A673 (cell line): ENCODE measurements at places on chromosomes 6 and 20. TPM values are rescaled to one million over a fixed set of nuclear protein-coding genes. Genes with fewer than 3 reads are reported as not detected.

GLP1R gene
- not detected in 2 replicates for total RNA-seq

TMC2 gene
- not detected in 2 replicates for total RNA-seq

LY86 gene
- total RNA-seq = not detected in 2 replicates

CPNE5 gene
- total RNA-seq = 0.13 and 0.48 TPM in 2 replicates

ADGRF5 gene
- 0.31 and 0.34 TPM in 2 replicates for total RNA-seq

IPCEF1 gene
- total RNA-seq = 1.4 and 1.6 TPM in 2 replicates

HLA-DQA1 gene
- not detected in 2 replicates for total RNA-seq

LRRC73 gene
- total RNA-seq = 0.58 and 0.94 TPM in 2 replicates

GJA1 gene
- 98.5 and 120 TPM in 2 replicates for total RNA-seq

PPP1R16B gene
- total RNA-seq = 0.13 and 0.17 TPM in 2 replicates

- no peak for DNase-seq
- no peaks in the 10 kb centered on the region for H3K4me1 ChIP-seq
Observed at GRCh38 chr6:111278731-111279130, 191.4 kb downstream of the SLC16A10 start.

DNA sequence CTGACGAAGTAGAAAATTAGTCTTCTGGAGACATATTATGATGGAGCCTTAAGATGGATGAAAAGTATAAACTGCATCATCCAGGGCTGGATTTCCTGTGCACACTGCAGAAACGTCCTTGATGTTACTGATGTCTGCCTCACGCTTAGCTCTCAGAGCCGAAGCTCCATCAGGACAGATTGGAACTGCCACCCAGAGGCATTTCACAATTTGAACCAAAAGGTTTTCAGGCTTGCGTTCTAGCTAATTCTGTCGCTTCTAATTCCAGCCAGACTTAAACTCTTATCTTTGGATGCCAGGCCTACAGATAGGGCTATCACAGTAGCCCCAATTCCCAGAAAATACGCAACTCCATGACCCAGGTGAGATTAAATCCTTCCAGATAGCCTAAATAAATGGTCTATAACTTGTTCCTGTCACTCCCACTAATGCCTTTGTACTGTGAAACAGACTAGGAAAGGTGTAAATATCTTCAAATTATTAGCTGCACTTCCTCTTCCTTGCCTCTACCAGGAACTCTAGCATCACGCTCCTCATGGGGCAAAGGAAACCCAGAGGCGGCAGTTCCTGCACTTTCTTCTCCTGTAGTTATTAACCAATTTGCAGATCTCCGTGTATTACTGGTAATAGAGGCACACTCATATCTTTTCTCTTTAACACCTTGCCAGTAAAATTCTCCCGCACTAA, 634.6 kb downstream of the PRKN start:
- H3K27me3 ChIP-seq = no peaks in the 10 kb centered on the region
- H3K4me3 ChIP-seq = no peak overlapping the region
- H3K27ac ChIP-seq = no peak overlapping the region
- H3K36me3 ChIP-seq = no peaks in the 10 kb centered on the region
- H3K4me1 ChIP-seq = no peaks in the 10 kb centered on the region
- DNase-seq = no peak

DNA sequence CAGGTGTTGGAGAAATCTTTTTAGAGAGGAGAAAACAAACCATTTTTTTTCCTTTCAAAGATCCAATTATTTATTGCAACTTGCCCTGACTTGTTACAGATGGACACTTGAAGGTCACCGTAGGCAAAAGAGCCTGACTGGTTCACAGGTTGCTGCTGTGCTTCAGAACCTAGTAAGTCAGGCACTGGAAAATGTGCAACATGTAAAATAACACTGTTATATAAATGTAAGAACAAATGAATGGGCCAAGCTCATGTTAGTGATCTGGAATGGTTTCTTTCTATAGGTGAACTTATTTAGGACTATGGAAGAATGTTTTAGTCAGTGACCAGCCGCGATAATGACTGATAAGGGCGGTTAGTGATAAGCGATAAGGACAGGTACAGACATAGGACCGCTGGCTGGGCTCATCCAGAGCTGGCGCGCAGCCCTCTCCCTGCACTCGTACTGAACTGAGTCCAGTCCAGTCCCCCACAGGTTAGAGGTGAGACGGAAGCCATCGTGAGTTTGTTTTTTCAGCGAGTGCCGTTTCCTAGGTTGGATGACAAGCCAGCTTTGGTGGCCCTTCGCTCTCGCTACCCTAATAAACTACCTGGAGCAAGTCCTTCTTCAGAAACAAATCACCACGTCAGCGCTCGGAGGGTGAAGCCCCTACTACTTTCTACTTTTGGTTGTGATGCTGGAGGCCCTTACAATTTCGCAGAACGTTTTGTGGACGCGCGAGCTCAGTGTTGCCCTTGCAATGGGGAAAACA, 94.4 kb upstream of the PRDM1 start:
- peak overlapping the region; percentile 80 for H3K4me3 ChIP-seq
- H3K36me3 ChIP-seq = no peaks in the 10 kb centered on the region
- peaks cover 6% of the 10 kb centered on the region for H3K4me1 ChIP-seq

DNA sequence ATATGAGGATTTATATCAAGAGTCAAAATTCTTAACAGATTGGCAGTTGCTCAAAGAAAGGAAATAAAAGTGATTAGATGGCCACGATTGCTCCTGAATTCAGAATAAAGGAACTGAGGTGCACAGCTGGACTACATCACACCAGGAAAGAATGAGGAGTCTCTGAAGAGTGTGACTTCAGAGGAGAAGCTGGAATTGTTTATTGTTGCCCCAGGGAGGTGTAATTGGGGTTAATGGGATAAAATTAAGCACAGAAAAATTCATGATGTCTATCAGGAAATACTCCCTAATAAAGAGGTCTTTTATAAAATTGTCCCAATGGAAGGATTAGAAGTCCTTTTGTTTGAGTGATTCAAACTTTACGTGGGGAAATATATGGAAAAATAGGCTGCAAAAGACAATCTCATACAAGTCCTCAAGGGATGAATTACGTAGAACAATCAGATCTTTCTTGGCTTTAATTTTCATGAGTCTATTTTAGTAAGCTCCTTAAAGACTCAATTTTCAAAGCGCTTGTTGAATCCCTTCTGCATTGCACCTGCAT, 208.6 kb upstream of the RNF217 start:
- no peak overlapping the region for H3K4me3 ChIP-seq
- H3K4me1 ChIP-seq = peaks cover 40% of the 10 kb centered on the region
- DNase-seq = peak; percentile 81

DNA sequence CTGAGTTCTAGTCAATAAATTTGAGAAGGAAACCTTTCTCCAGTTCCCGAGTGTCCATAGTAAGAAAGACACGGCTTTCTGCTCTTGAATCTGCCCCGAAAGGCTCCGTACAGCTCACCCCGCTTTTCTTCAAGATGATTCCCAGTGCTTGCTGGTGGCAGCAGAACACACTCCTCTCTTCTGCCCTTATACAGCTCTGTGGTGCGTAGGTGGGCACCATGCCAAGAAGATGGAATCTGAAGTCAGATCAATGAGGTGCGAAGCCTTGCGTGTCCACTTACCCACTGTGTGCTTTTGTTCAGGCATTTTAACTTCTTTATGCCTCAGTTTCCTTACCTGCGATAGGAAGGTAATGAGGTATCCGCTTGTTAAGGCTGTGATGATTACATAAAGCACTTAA, 142.2 kb downstream of the WDR27 start:
- DNase-seq = no peak
- no peak overlapping the region for H3K4me3 ChIP-seq
- H3K4me1 ChIP-seq = no peaks in the 10 kb centered on the region
- no peaks in the 10 kb centered on the region for H3K36me3 ChIP-seq
- no peaks in the 10 kb centered on the region for H3K27me3 ChIP-seq

- no peaks in the 10 kb centered on the region for H3K36me3 ChIP-seq
- no peaks in the 10 kb centered on the region for H3K27me3 ChIP-seq
- no peaks in the 10 kb centered on the region for H3K4me1 ChIP-seq
- DNase-seq = no peak
- H3K27ac ChIP-seq = no peak overlapping the region
Observed at GRCh38 chr6:34374508-34374907, 18.0 kb downstream of the NUDT3 start.

- H3K27ac ChIP-seq = no peak overlapping the region
- no peaks in the 10 kb centered on the region for H3K4me1 ChIP-seq
- no peak overlapping the region for H3K4me3 ChIP-seq
Observed at GRCh38 chr6:11078266-11078665, 15.4 kb upstream of the SMIM13 start.

DNA sequence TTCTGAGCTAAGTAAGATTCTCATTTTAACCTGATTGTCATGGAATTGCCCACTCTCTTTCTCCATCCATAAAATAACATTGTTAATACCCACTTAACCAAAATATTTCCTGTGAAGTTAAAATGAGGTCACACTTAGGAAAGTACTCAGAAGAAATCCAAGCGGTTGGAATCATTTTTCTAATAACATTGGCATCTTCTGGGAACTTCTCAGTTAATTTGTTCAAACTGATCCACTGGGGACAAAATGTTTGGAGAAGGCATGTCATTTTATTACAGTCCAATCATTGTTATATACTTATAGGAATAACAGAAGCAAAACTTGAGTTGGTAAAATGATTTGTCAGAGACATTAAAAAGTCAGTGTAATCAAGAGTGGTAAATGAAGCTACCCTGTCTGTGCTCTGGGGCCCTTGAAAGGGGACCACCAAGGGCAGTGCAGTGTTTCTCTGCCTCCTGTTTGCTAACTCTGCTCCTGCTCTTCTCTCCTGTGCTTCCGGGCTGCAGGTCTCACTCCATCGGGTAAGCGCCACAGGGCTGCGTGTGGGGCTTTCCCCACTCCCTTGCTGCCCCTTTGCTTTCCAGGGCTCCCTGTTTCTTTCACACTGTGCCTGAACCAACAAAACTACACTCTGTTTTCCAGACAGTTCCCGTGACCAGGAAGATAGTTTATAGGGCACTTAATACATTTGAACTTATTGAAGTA, 50.1 kb downstream of the HDDC2 start:
- H3K36me3 ChIP-seq = no peaks in the 10 kb centered on the region
- H3K27ac ChIP-seq = no peak overlapping the region
- H3K27me3 ChIP-seq = no peaks in the 10 kb centered on the region
- no peaks in the 10 kb centered on the region for H3K4me1 ChIP-seq
- H3K4me3 ChIP-seq = no peak overlapping the region

- no peaks in the 10 kb centered on the region for H3K27me3 ChIP-seq
- peak; percentile 45 for DNase-seq
- H3K36me3 ChIP-seq = no peaks in the 10 kb centered on the region
- H3K4me3 ChIP-seq = no peak overlapping the region
- no peak overlapping the region for H3K27ac ChIP-seq
- peaks cover 22% of the 10 kb centered on the region for H3K4me1 ChIP-seq
Observed at GRCh38 chr6:138953451-138953850, 34.6 kb downstream of the REPS1 start.

DNA sequence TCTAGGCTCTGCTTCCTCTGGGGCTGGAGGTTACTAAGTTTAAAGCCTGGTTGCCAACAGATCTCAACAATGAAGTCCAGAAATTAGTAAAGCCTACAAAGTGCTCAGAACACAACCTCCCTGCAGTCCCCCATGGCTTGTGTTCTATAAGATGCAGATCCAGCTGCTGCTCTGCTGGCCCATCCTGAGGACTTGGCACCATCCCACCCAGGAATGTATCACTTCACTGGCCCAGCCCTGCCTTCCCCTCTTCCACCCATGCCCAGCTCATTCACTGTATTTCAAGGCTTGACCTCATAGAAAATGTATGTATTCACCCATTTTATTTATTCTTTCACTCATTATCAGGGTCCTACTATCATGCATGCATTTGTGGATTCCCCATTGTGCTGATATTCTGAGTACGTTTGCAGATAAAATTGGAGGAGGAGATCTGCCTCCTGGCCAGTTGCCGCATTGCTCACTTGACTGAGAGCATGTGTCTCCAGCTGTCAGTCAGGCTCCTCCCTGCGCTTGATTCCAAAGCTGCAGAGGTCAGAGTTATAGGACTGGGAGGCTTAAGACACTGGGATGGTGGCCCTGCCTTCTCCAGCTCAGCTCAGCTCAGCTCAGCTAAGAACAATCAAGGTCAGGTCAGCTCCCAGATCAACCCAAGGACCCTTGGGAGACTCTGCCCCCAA, 104.8 kb downstream of the MAFB start:
- H3K27me3 ChIP-seq = no peaks in the 10 kb centered on the region
- no peak overlapping the region for H3K27ac ChIP-seq
- H3K4me3 ChIP-seq = no peak overlapping the region
- DNase-seq = no peak
- H3K36me3 ChIP-seq = no peaks in the 10 kb centered on the region
- no peaks in the 10 kb centered on the region for H3K4me1 ChIP-seq

DNA sequence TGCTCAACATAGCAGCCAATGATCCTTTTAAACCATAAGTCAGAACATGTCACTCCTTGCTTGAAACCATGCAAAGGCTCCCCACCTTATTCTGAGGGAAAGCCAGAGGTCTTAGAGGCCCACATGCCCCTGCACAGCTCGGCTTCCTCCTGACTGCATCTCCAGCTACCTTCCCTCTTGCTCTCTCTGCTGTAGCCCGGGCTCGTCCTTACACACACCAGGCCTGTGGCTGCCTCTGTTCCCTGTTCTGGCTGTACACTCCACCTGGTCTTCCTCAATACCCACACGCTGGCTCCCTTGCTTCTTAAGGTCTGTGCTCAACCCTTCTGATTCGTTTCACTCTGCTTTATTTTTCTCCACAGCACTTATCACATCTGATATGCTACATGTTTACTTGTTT, 116.2 kb downstream of the TNFAIP3 start:
- H3K27ac ChIP-seq = no peak overlapping the region
- H3K4me1 ChIP-seq = no peaks in the 10 kb centered on the region
- DNase-seq = no peak
- H3K36me3 ChIP-seq = no peaks in the 10 kb centered on the region
- no peak overlapping the region for H3K4me3 ChIP-seq
- no peaks in the 10 kb centered on the region for H3K27me3 ChIP-seq

GRCh38 chr20:492159-492558, 29.8 kb upstream of the TBC1D20 start:
- H3K36me3 ChIP-seq = peaks cover 91% of the 10 kb centered on the region
- DNase-seq = no peak
- no peaks in the 10 kb centered on the region for H3K27me3 ChIP-seq

- DNase-seq = peak; percentile 60
- peak overlapping the region; percentile 62 for H3K27ac ChIP-seq
- H3K36me3 ChIP-seq = no peaks in the 10 kb centered on the region
- H3K4me1 ChIP-seq = peaks cover 79% of the 10 kb centered on the region
Observed at GRCh38 chr6:116034327-116034726, 26.4 kb downstream of the FRK start.

- H3K27ac ChIP-seq = no peak overlapping the region
- peaks cover 11% of the 10 kb centered on the region for H3K4me1 ChIP-seq
- no peaks in the 10 kb centered on the region for H3K27me3 ChIP-seq
- H3K36me3 ChIP-seq = no peaks in the 10 kb centered on the region
- DNase-seq = no peak
Observed at GRCh38 chr6:11279284-11279689, 46.8 kb upstream of the NEDD9 start.

GRCh38 chr20:45294003-45294368, 12.7 kb upstream of the RBPJL start:
- DNase-seq = no peak
- H3K27me3 ChIP-seq = peaks cover 9% of the 10 kb centered on the region
- H3K36me3 ChIP-seq = no peaks in the 10 kb centered on the region
- H3K4me3 ChIP-seq = peak overlapping the region; percentile 56
